ENCODE measurements at places on chromosomes 1 and 21.

GRCh38 chr1:90402893-90403849 is 313.9 kb downstream of the BARHL2 start:
- DNase-seq = no peak

DNA sequence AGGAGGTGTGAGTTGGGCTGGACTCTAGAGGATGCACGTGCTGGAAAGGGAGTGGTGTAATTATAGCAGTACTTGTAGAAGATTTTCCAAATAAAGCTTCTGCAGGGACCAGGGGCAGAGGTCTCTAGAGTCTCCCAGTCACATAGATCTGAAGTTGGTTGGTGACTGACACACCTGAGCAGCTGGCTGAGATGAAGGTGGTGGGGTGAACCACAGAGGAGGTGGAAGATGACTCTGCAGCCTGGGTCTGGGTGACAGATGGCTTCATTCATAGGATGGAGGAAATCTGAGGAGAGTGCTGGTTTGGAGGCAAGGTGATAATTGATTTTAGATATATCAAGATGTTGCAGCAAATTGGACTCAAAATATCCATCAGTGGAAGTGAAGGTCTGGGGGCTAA is 178.9 kb upstream of the IVNS1ABP start:
- DNase-seq = no peak

- DNase-seq = no peak
These were observed 227.2 kb downstream of the DPYD start for GRCh38 chr1:97693601-97694000.

DNA sequence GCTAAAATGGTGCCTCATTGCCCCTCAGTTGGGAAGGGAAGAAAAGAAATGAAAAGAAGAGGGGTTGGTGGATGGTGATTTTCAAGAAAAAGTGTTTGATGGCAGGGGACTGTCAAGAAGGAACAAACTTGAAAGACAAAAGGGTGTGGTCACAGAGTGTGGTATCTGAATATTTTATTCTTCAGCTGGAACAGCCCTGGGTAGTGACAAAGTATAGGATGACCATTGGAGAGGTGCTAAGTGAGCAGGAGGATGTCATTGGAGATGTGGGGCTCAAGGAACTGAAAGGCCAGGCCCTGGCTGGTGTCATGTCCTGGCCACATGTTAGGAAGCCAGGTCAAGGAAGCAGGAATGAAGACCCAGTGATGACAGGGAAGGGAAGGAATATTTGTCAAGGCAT is 71.0 kb upstream of the CD55 start:
- no peak for DNase-seq

GRCh38 chr1:7528386-7529198 is 242.5 kb upstream of the VAMP3 start:
- no peak for DNase-seq

All from CMK (cell line).